Stimulated activated CD8-positive, alpha-beta memory T cell treated with anti-CD3 and anti-CD28 coated beads, Interleukin-15, amount 100 ng/mL, for 24 hours (primary cell): ENCODE measurements at places on chromosomes 13 and 19.

GRCh38 chr19:28878862-28879566, 333.9 kb downstream of the UQCRFS1 start:
- DNase-seq = peak; percentile 24

GRCh38 chr19:1970806-1971502, 30.0 kb downstream of the CSNK1G2 start:
- no peak for DNase-seq

DNA sequence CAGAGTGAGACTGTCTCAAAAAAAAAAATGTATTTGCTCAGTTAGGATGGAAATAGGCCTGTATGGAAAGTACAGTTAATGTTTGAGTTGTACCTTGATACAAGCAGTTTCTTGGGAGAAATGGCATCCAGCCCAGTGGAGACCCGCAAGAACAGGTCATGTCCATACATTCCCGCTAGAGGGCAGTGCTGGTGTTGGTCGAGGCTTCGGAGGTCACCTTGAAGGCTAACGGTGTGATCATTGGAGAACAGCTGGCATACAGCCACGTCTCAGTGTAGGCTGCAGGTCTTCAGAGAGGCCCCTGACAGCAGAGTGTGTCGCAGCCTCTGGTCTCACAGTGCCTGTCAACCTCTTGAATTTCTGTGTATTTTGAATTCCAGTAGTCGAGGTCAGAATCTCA, 7.5 kb downstream of the ZNF610 start:
- no peak for DNase-seq

GRCh38 chr19:29484876-29485275, 40.9 kb upstream of the VSTM2B start:
- DNase-seq = no peak

GRCh38 chr13:22114630-22115311, 443.9 kb downstream of the FGF9 start:
- DNase-seq = no peak

DNA sequence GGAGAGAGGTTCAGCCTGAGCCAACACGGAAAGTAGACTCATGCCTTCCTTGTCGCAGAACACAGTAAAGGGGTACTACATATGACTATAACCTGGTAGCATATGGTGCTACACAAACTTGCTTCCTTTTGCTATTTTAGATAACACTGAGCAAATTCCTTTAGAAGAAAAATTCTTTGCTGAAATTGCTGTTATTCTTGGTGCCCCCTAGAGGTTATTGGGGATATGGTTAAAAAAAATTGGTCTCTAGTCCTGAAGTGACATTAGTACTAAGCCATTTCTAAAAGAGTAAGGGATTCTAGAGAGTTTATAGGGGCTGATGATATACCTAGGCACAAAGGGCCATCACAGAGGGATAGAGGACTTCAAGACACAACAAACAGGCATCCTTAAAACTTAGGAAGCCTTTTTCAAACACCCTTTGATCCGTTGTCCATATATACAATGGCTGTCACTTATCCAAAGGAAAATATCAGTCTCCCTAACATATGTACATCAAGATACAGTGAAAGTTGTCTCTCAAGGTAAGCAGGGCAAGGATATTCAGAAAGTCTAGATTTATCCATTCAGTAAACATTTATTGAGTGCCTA, 13.9 kb upstream of the HS6ST3 start:
- no peak for DNase-seq

DNA sequence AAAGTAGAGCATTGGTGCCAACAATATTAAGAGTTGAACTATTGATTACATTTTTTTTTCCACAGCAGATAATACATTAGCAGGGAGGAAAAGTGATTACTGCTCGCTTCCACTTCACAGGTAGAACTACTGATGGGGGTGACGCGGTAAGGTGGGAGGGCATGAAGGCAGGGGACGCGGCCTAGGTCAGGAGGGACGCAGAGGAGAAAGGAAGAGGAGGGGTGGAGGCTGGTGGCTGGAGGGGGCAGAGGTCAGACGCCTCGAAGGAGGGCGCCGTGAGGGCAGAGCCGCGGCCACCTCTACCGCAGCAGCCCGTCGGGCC, 287 bp upstream of the B3GLCT start:
- DNase-seq = no peak

DNA sequence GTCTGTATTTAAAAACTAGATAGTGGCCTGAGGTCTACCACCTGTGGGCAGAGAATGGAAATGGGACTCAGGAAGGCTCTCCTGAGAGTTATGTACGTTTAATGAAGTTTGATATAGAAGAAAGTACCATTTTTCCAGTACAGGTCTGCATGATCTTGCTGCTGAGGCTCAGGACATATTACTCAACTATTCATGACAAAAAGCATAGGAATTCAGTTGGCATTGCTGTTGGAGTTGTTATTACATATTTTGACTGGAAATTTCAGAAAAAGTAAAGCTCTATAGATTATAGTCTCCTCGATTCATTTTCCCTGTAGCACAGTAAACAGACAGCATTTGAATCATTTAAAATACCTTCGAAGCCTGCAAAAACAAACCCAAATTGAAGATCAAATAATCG, 469.8 kb downstream of the DCT start:
- no peak for DNase-seq

DNA sequence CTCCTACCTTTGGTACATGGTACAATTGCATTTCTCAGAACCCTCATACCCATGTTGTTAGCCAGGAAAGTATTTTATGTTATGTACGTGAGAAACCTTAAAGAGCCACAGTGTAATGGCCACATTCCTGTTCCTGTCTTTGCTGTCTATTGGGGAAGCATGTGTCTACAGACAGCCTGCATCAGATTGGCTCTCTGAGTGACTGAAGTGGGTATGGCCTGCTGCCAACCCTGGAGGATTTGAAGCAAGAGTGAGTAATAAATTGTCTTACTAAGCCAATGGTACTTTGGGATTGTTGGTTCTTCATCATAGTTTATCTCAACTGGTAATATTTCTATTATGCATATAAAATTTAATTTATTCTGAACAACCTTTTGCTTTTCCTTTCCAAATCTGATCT, 574.1 kb downstream of the LMO7 start:
- DNase-seq = no peak

DNA sequence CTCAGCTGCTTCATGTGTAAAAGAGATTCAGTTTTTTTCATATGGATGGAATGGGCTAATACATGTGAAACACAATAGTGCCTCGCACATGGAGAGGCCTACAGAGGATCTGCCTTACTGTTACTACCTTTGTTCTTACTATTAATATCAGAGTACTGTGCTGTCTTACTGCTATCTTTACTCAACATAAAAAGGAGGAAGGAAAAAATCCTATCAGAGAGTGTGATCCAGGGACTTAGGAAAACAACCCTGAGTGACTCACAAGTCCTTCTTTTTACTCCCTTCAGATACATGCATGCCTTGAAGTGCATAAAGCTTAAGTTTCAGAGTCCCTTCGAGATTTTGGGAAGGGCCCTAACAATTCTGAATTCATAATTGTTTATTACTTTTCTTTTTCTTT, 136.8 kb downstream of the TBC1D4 start:
- DNase-seq = no peak

GRCh38 chr19:46299004-46299509, 2.2 kb downstream of the HIF3A start:
- no peak for DNase-seq

DNA sequence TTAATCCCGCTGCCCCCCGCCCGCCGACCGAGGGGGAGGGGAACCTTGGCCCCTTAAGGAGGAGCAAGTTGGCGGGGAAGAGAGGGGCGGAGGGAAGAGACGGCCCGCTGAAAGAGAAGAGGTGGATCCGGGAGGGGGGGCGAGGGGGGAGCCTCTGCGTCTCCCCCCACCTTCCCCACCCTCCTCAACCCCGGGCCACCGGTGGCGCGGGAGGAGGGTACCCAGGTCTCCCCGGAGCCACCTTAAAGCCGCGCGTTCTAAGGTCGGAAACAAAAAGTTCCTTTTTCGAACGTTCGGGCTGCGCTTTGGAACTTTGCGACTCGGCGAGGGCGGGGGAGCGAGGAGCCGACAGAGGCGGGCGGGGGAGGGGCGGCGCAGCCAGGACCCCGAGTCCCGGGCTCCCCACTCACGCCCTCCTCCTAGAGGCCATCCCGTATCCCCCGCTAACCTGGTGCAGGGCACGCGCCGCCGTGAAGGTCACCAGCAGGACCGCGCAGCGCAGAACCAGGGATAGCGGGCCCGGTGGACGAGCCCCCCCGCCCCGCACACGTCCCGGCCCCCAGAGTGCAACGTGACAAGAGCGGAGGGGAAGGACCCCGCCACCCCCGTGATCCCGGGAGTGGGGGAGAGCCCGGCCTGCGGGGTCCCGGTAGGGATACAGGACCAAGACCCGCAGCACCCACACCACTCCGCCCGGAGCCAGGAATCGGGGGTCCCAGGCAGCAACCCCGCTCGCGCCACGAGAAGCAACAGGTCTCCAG, 659 bp downstream of the ERF start:
- peak; percentile 45 for DNase-seq

DNA sequence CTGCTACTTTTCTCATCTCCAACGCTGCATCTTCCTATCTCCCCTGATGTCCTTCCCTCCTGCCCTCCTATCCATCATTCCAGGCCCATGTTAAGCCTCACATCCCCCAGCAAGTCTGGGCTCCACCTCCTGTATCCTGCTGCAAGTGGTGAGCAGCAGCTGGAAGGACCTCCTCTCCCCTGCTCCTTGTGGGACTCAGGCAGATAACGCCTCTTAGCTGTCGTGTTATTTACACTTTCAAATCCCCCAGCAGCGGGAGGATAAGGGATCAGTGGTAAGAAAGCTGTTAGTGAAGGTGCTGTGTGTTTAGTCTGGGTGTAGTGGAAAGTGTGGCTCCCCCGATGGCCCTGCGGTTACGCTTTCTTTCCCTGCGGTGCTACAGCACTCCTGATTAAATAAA, 211.9 kb downstream of the ZNF536 start:
- DNase-seq = no peak

GRCh38 chr13:100266026-100266425, 177.1 kb downstream of the PCCA start:
- DNase-seq = no peak

DNA sequence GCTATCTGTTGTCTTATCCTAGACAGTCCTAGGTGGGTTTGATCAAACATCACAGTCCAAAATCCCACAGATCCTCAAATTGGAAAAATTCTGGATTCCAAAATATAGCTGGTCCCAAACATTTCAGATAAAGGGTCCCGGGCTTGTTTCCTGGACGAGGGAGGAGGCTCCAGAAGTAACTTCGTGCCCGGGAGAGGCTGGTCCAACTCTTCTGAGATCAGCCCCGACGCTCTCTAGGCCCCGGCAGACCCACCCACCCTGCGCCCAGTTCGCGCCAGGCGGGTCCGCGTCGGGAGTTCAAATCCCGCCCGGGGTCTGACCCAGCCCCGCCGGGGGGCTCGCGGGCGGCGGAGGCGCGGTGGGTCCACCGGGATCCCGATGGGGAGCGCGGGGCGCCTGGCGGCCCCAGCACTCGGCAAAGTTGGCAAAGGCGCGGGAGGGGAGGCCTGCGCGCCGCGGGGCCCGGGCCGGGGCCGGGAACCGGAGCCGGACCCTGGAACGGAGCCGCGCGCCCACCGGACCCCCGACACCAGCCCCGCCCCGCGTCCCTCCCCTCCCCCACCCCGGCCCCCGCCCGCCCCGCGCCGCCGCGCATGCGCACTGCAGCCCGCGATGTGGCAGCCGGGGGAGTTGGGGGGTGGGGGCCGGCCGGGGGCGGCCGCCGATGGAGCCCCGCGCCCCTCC, 513 bp downstream of the MIER2 start:
- DNase-seq = peak; percentile 22

- DNase-seq = no peak
These were observed 568 bp downstream of the FUZ start for GRCh38 chr19:49812452-49812996.

- no peak for DNase-seq
These were observed 1.9 kb downstream of the KCTD12 start for GRCh38 chr13:76884186-76884906.

- DNase-seq = peak; percentile 47
These were observed 5.3 kb upstream of the HCN2 start for GRCh38 chr19:584240-585001.

GRCh38 chr13:109790942-109791605, 4.7 kb upstream of the IRS2 start:
- no peak for DNase-seq

DNA sequence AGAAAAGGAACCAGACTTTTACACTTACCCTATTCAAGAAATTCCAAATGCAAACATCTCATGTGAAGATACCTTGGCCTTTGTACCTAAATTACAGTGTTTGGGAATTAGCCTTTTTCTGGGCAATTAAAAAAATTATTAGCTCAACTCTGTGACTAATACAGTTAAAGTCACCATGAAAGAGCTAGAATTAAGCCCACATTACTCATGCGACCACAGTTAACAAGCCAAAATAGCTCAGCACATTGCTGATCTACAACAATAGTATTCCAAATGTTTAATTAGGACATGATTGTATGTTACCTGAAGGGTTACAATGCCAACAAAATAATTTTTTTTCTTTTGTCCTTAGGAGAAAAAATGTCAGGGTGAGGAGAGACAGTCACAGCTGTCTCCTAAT, 263.6 kb upstream of the GPC6 start:
- DNase-seq = no peak

DNA sequence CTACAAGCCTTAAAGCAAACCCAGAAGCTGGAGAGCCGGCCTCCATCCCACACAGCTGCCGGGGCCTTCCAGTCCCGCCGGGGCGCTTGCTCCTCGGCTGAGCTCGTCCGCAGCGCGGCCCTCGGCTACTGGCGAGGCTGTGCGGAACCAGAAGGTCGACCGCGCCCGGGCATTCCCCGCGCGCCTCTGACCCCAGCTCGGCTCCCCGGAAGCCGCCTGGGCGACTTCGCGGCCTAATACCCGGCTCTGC, 863 bp downstream of the ANKRD10 start:
- DNase-seq = no peak

DNA sequence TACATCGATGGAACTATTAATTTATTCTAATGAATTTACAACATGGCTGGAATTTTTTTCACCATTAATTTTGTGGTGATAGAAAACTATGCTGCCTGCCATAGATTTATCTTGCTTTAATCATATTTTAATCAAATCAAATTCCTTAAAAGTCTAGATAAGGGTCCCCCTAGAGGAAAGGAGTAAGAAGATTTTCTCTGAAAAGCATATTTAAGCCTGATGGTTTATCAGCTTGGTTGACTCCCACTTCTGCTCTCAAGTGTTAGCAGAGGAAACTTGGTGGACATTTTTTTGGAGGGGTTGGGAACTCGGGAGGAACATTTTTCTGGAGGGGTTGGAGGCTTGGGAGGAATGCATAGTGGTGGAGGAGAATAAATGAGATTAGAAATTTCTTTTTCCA, 253.3 kb downstream of the KCNRG start:
- DNase-seq = no peak

- DNase-seq = no peak
These were observed 4.5 kb downstream of the ADGRE1 start for GRCh38 chr19:6891761-6892385.
